Mucosa of descending colon (tissue), 3 donors: ENCODE measurements at places on chromosomes 7 and 10.

DNA sequence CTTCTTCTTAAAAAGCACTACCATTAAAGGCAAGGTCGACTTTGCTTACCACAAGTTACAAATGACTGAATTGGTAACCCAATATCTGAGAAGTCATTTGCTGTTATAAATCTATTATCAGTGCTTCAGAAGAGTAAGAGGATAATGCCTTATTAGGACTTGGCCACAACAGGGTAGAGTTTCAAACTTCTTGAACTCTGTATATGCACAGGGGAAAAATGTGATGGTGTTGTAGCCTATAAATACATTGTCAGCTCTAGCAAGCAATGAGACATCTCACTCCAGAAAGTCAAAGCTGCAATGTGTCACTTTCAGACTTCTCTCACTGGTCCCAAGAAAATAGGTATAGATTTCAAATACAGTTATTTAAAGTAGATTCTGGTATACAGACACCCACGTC lies 9.3 kb downstream of the TFEC start:
- DNase-seq, result no peak

GRCh38 chr7:37220664-37221063 lies 228.0 kb downstream of the ELMO1 start:
- DNase-seq, result no peak

DNA sequence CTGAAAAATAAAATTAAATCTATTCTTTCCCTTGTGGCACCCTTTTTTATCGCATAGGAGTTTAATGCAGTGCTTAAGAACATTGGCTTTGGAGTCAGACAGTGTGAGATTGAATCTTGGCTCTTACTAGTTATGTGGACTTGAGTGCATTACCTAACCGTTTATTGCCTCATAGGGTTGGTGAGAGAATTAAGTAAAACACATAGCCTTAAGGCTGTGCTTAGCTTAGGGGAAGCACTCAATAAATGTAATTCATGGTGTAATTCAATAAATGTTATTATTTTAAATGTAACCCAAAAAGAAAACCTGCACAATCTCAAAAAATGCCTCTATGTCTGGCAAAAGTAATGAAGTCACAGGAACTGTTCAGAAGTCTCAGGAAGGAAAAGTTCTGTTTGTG lies 2.7 kb downstream of the STK17A start:
- DNase-seq, result no peak

DNA sequence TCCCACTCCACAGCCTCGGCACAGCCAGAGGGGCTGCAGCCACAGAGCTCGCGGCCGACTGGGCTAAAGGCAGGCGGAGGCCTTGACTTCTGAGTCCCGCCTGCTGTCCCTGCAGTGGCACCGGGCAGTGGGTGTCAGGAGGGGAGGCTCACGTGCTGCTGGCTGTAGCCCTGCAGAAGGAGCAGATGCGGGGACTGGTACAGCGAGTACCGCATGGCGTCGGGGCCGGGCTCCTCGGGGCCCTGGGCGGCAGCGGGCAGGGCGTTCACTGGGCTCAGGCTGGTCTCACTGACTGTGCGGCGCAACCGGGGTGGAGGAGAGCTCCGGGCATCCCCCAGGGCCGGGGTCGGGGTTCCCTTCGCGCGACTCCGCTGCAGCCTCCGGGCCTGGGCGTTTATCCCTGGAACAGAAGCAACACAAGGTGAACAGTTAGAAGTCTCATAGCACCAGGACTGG lies 25.6 kb downstream of the PAPOLB start:
- DNase-seq, result no peak

DNA sequence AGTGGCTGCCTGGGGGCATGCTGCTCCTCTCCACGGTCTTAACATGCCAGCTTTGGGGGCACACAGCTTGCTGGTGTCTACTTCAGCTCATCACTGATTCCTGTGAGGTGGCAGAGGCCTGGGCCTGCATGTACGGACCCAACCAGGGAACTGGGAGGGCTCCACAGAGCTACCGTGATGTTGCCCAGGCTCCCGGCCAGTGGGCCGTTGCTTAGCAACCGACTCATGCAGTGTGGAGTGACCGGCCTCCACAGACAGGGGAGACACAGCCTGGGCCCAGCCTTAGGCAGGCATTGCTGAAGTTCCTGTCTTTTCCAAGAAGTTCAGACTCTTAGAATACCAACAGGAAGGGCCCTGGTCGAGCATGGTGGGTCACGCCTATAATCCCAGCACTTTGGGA lies 25.8 kb upstream of the SH2B2 start:
- DNase-seq, result no peak
